WTC11 (cell line): ENCODE measurements at places on chromosomes 2 and 18.

DNA sequence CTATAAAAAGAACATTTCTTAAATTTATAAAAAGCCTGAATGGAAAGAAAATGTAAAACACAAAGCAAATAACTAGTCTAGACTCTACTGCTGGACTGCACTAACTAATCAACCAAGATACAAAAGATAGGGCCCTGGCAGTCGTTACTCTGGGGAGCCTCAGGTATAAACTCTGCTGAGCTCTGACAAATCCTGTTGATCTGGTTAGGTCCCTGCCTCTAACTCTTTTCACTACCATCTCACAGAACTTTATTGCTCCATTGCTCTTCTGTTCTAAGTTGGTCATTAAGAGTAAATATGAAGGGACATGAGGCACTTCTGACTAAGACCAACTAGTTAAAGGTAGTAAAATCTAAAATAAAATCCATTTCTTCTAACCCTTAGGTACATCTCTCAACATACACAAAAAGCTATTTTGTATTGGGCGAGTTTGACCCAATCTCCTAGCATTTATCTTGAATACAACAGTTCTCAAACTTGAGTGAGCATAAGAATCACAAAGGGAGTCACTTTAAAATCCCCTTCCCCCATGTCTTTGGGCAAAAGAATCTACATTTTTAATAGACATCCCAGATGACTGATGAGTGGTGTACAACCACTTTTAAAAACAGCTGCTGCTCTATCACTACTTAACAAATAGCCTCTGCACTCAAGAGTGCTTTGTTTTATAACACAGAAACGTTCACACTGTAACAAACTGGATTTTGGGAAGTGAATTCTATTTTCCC lies 2.5 kb downstream of the CHN1 start:
- no peak for DNase-seq

- no peak for DNase-seq
These were observed 244.9 kb upstream of the CXCR4 start for GRCh38 chr2:136362676-136363390.

DNA sequence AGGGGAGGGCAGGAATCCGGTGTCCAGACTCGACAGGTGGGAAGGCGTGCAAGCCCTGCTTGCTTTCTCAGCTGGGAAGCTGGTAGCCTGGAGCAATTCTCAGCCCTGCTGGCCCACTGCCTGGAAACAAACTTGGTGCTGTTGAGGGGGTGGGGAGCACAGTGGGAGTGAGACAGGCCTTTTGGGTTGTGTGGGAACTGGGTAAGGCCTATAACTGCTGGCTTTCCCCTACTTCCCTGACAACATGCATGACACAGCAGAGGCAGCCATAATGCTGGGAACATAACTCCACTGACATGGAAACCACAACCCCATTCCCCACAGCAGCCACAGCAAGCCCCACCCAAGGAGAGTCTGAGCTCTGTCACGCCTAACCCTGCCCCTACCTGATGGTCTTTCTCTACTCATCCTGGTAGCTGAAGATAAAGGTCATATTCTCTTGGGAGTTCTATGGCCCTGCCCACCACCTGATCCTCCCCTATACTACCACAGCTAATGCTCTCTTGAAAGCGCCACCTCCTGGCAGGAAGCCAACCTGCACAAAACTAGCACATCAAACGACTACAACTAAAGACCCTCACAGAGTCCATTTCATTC lies 122.9 kb upstream of the ACVR1C start:
- DNase-seq = peak; percentile 71

GRCh38 chr18:80104364-80104779 lies 4.7 kb upstream of the ADNP2 start:
- DNase-seq = peak; percentile 15

DNA sequence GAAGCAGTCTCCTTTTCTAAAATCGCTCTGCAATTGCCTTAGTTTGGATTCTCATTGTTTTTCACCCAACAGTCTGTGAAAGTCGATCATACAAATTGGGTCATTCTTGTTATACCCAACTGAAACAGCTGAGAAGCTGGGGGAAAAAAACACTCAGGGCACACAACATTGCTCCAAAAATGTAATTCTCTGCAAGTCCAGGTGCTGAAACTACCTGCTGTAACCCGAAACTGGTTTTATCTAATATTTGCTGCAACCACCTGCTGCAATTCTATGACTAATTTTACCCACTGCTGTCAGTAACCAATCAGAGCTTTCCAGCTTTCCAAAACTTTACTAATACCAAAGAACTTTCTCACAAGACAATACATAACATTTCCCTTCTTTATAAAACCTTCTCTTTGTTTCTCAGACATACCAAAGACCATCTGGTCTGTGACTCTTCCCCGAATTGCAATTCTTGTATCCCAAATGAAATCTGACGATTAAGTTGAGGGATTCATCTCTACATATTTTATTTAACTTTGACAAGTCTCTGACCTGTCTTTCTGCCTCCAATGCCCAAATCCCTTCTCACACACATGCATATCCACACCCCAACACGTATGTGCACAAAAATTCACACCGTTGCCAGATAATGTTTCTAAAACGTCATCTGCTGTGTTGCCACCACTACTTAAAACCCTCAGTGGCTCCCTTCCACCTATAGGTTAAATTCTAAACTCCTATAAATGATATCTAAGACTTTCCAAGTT lies 198.3 kb downstream of the PIEZO2 start:
- DNase-seq = no peak

GRCh38 chr2:232196802-232197201 lies 181.7 kb upstream of the ALPP start:
- no peak for DNase-seq

DNA sequence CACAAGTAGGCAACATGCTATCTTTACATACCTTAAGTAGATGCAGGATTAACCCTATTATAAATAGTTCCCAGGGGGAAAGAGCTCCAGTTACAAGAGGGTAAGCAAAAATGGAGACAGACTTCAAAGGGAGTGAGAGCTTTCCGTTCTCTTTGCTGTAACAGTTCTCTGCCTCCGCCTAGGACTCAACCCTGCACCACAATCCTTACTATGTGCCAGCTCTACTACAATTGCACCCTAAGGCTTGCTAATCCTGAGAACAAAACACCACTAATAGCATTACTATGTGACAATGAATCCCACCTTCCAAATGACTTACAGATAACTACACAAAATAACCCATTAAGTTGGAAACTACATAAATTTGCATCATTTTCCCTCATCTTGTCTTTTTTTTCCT lies 7.7 kb downstream of the ZBTB14 start:
- no peak for DNase-seq

DNA sequence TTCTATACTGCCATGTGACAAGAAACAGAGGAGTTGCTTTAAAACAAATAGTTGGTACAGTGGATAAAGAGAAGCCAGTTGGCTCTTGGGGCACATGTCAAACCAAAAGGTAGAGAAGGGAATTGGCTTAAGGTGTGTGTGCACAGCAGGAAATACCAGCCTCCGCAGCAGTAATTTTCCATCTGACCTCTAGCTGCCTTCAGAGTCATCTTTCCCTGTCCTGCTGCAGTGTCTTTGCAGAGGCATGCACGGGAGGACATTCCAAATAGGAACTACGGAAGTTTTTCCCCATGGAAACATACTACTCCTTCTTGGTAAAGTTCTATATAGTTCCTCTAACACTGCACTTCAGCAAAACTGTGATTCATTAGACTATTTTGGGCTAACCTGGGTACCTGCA lies 99.5 kb downstream of the RAB3GAP1 start:
- DNase-seq = no peak

- DNase-seq = no peak
These were observed 373.6 kb downstream of the DCDC2C start for GRCh38 chr2:4077017-4077416.

GRCh38 chr2:165895974-165896373 lies 57.6 kb downstream of the TTC21B start:
- no peak for DNase-seq

GRCh38 chr2:18980104-18980785 lies 378.2 kb downstream of the OSR1 start:
- DNase-seq = no peak

GRCh38 chr2:111121028-111121827 lies 514 bp downstream of the BCL2L11 start:
- DNase-seq = peak; percentile 48

- no peak for DNase-seq
These were observed 35.6 kb upstream of the ASB1 start for GRCh38 chr2:238391042-238391689.

DNA sequence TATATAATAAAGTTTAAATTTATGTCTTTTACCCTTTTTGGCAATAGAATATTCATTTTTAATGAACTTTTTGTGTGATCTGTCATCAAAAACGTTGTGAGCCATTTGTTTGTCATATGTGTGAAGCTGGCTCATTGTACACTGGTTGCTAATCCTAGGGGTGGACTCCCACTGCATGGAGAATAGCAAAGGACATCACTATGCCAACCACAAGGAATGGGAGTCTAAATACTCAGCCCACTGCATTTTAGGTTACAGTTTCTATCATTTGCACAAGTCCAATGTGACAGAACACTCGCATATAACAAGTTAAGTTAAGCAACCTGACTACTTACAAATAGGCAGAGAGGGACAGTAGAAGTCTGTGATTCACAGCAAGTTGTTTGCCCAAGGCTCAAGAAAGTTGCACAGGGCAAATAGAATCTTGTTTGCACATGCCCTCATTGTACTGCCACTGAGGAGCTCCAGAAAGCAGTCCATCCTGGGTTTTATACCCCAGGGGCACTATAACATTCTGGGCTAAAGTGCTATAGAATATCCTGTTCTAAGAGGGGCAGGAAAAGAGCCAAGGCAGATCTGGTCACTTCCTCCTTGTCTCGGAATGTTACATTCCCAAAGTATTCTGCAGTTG lies 545.9 kb upstream of the GCFC2 start:
- DNase-seq = no peak

DNA sequence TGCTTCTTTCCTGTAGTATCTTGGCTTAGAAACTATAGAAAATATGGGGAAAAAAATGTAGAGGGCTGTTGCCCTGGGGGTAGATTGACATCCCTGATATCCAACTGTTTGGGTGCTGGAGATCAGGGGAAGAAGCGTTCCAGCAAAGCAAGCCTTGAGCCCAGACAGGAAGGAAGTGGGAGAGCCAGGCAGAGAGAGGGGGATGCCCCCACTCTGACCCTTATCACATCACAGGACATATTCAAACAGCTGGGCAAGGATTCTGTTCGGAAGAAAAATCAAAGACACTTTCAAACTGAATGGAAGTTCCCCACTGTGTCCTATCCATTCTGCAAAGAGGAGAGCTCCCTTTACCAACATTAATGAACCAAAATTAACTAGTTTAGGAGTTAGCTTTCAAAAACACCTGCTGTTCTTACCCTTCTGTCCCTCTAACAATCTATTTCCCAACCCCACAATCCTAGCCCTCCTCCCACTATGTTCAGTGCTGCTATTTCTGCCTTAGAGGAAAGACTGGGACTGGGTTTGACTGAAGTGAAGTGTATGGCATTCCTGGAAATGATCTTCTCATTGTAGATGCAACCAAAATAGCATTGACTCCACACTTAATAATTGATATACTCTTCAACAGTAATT lies 16.9 kb upstream of the KCNG3 start:
- no peak for DNase-seq

- DNase-seq = no peak
These were observed 196.7 kb downstream of the SH3BP4 start for GRCh38 chr2:235148201-235149170.

DNA sequence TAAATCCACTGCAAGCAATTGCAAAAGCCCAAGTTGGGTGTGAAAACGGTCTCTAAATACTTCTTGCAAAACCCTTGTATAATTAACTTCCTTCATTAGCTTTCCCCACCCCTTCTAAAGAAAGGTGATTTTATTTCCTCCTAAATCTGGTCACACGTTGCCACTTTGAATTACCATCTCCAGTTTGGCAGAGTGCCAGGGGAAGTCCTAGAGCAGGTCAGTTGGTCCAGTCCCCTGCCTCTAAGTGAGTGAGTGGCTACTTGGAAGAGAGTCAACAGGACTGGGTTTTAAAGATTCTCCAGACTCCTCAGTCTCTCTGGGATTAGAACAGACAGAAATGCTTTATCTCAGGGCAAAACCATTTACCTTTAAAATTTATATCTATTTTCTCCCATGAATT lies 18.7 kb upstream of the LYPD6B start:
- DNase-seq = no peak

GRCh38 chr2:216495656-216496055 lies 3.0 kb upstream of the RPL37A start:
- no peak for DNase-seq
